ENCODE measurements at places on chromosomes 1 and 21.
A peak's percentile ranks its signal among the peaks of the same experiment; 100 is the strongest.

DNA sequence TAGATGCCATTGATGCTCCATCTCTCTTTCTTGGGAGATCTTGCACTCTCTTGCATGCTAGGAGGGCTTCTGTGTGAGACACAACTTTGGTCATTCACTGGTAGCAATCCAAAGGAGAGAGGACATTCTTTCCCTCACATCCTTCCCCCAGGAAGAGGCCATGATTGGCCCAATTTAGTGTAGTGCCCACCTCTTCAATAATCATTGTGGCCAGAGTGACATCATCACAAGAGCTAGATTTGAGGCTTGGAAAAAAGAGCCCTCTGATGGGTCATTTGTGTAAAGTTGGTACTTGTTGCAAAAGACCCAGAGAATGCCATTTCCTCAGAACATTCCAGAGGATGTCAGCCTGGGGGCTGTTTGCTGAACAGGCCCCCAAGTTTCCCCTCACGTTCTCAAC, 30.2 kb downstream of the S100A6 start:
- DNase-seq: no peak

DNA sequence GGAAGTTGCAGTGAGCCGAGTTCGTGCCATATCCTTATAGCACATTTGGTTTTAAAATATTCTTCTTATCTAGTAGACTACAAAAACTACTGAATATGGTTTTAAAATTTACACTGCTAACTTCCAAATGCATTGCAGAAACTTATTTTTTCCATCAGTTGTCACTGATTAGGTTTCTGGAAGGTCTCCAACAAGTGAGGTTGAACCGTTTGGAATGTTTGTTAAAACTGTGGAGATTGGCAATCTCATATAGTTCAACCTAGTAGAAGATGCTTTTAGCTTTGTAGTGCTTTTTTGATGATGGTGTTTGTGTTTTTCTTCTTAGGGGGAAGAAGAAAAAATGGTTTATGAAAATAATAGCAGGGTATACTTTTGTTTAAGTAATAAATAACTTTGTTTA, 12.9 kb downstream of the CENPF start:
- peak; percentile 18 for DNase-seq

- no peak for DNase-seq
Measured at GRCh38 chr1:36847761-36848160, 186.6 kb downstream of the GRIK3 start.

GRCh38 chr1:172697534-172698002, 38.7 kb downstream of the FASLG start:
- DNase-seq: peak; percentile 29

DNA sequence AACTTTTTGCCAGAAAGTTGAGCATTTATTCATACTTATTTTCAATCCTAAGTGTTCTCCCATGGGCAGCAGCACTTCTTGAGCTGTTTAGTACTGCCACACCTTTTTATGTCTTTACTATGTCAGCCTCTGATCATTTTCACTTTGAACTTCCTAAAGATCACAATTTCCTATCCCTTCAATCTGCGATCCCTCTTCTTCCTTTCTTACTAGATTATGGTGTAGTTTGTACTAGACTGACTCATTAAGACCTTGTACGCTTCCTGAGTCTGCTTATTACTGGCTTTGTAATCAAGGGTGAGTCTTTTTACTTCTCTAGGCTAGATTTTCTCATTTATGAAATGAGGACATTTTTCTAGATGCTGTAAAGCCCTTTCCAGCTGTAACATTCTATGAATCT, 55.1 kb downstream of the LRIG2 start:
- no peak for DNase-seq

DNA sequence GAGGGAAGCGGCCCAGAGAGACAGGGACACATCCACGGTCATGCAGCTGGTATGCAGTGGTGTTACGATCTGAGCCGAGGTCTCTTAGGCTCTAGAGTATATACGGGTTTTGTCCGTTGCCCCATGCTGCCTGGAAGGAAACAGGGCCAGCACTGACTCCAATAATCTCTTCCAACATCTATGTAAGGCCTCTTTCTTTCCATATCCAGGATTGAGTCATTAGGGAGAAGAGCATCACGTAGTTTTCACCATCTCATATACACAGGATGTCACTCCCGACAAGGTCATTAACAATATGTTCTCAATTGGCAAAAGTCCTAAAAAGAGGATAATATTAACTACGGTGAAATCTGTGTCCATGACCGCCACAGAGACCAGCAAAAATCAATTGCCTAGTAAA, 4.4 kb downstream of the C8B start:
- no peak for DNase-seq

DNA sequence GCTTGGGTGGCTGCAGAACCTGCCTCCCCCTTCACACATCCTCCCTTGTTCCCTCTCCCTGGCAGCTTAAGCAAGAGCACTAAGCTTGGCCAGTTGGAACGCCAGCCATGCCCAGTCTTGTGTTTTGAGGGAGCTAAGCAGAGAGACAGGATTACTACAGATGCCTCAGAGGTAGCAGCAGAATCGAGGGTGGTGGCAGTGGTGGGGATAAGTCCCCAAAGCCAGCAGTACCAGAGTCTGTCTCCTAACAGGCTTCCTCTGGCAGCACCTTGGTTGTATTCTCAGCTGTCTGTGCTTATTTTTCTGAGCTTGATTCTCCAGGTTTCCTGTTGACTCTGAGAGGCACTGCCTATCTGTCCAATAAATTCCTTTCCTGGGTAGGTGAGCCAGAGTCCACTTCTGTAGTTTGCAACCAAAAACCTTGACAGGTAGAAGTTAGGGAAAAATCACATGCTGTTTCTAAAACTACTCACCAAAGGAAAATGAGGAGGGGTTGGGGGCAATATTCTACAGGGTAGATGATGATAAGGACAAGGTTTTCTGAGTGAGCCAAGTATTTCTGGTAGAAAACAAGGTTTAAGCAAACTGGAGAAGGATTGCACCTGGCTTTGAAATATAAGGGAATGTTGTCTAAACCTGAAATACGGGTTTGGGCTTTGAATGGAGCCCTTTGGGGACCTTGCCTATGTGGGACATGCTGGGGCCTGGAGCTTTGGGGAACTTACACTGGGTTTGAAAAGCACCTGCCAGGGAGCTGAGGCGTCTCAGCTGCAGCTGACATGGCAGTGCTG, 100.8 kb downstream of the PBX1 start:
- no peak for DNase-seq

Measured in hematopoietic multipotent progenitor cell treated with erythropoietin and hydrocortisone succinate and interleukin-3 and kit ligand, for 6 days (in vitro differentiated cells).